ENCODE measurements at places on chromosomes 3 and 15. TPM values are rescaled to one million over a fixed set of nuclear protein-coding genes. Genes with fewer than 3 reads are reported as not detected.

DNA sequence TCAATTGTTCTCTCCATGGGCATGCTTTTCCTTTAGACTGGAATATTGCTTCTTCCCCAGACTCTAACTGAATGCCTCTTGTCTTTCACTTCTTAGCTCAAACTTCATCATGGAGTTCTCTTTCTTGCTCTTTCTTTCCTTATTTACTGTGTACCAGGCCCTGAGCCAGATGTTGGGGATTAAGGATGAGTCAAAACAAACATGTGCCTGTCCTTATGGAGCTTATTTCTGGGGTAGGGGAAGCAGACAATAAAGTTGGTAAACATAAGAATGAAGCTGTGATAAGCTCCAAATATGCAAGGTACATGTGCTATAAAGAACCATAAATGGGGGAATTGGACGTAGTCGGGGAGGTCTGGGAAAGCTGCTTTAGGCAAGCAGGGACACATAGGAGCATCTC is 145.8 kb downstream of the ALDH1A2 start:
- DNase-seq, result no peak

Gene TTLL13
- not detected for total RNA-seq

DNA sequence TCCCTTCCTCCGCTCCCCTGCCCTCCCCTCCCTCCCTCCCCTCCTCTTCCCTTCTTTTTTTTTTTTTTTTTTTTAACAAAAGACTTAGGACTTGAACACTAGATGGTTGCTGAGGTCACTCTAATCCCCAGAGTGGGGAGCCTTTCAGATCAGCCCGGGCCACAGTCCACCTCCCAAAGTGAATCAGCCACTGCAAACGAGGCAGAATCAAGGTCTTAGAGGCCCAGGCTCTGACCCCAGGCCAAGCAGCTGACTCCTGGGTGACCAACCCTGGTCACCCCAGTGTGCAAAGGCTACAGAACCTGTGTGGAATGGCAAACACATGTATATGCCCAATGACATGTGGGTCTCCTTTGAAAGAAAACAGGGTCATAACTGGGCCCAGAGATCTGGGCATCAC is 18.3 kb upstream of the EHD4 start:
- DNase-seq, result no peak

Gene ITPKA
- 4.3 TPM for total RNA-seq

- DNase-seq, result peak; percentile 48
These were observed 81.6 kb downstream of the LRRC49 start for GRCh38 chr15:70974004-70974832.

DNA sequence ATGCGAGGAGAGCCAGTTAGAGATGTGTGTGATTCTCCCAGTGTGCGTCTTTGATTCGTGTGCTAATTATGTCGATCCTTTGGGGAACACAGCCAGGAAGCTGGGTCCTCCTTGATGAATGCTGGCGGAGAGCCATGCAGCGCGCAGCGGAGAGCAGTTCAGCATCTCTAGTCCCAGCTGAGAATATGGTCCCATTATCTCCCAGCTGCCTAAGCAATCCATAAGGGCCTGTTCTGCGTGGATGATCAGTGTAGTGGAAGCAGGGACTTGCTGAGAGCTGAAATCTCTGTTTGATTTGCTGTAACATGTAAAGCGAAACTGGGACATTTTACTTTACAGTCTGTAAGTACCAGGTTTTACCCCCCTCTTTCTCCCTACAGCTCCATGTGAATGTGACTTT is 412.7 kb downstream of the CNTN4 start:
- DNase-seq, result peak; percentile 32

- DNase-seq, result no peak
These were observed 22.0 kb upstream of the FRMD4B start for GRCh38 chr3:69407908-69408307.

Gene DUOX1
- total RNA-seq, result 1.4 TPM

All from A673 (cell line).